Stimulated activated CD4-positive, alpha-beta T cell treated with anti-CD3 and anti-CD28 coated beads, TNF-alpha, amount 100 ng/mL, for 24 hours (primary cell): ENCODE measurements at places on chromosomes 2 and 18.

GRCh38 chr18:68769461-68769860 is 28.4 kb upstream of the CCDC102B start:
- DNase-seq: no peak

DNA sequence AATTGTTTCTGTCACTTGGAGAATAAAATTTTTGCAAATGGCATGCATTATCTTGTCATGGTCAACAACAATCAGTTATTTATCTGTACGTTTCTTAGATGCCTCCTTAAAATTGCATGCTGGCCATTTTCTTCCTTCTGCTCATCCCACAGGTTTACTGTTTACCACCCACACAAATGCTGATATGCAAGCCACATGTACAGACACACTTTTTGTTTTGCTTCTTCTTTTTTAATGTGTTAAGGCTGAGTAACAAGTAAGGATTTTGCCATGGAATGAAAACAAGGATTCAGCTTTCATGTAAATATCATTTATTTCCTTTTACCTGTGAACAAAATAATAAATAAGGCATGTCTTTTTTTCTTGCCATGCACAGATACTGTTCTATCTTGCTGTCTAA is 1077.1 kb upstream of the ZEB2 start:
- DNase-seq: no peak

- DNase-seq: no peak
Measured at GRCh38 chr18:35326695-35327387, 17.4 kb downstream of the ZNF24 start.

GRCh38 chr18:22872900-22873537 is 60.1 kb upstream of the RBBP8 start:
- no peak for DNase-seq

DNA sequence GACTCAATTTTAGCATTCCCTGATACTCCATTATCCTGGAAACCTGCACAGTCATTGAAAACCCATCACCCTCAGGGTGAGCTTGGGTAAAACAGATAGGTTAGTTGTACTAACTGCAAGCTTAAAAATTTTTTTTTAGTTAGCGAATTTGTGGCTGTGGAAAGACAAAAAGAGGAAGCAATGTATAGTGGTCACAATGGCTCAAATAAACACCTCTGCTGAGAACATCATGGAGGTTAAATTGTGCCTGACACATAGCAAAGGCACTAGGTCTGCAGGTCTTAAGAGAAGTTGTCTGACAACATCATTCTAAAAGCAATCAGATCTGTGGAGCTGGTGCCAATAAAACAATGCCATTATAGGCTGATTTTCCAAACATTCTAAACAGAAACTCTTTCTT is 84.4 kb upstream of the CAVIN2 start:
- DNase-seq: no peak

- DNase-seq: no peak
Measured at GRCh38 chr2:31032475-31032874, 105.8 kb downstream of the GALNT14 start.

- DNase-seq: no peak
Measured at GRCh38 chr2:62501794-62502500, 4.0 kb downstream of the TMEM17 start.

GRCh38 chr2:196274387-196274809 is 103.0 kb upstream of the STK17B start:
- no peak for DNase-seq

GRCh38 chr2:235160281-235160810 is 208.5 kb downstream of the SH3BP4 start:
- DNase-seq: no peak

GRCh38 chr2:181308766-181309515 is 148.2 kb upstream of the ITGA4 start:
- DNase-seq: no peak

GRCh38 chr2:80378-80777 is 34.1 kb upstream of the FAM110C start:
- DNase-seq: no peak

GRCh38 chr2:237345891-237346640 is 67.9 kb downstream of the COL6A3 start:
- no peak for DNase-seq

DNA sequence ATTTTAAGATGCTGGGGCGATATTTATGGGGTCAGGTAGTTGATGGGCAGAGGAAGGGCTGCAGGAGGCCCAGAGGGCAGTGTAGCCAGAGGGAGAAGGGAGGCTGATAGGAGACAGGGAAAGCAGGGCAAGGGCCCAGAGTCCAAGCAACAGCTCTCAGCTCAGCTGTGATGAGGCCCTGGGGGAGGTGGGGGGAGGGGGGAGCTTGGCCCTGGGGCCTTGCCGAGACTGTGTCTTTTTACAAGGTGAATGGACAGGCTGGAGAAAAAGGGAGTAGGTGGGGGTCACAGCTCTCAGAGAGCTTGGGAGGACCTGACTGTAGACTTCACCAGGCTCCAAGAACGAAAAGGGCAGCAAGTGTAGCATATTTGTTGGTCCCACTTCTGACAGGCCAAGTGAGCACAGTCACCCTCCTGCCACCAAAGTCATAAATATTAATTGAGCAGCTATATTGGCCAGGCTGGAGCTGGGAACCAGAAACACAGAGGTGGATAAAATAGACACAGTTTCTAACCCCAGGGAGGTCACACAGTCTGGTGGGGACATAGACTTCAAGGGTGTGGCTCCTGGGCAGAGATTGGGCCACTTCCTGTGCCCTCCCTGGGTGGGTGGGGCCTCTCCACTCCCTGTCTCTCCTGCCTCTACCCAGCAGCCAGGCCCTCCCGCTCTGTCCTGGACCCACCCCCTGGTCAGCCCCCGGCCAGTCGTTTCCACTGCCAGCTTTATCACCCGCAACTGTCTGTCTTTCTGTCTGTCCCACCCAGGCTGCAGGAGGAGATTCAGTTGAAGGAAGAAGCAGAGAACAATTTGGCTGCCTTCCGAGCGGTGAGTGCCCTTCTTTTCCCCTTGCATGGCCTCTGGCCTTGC is 1.4 kb downstream of the DES start:
- DNase-seq: no peak

DNA sequence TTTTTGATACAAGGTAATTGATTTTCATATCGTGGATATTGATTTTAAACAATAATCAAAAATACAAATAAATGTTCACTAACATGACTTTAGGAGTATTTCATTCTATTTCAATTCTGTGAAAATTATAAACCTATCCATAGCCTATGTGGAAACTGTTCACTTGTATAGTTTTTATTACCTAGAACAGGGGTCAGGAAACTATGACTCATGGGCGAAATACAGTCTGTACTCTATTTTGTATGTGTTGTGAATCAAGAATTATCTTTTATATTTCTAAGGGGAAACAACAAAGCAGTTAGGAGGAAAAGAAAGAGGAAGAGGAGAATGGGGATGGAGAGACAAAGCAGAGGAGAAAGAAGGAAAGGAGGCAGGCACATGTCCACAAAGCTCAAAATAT is 181.7 kb upstream of the VRK2 start:
- no peak for DNase-seq

DNA sequence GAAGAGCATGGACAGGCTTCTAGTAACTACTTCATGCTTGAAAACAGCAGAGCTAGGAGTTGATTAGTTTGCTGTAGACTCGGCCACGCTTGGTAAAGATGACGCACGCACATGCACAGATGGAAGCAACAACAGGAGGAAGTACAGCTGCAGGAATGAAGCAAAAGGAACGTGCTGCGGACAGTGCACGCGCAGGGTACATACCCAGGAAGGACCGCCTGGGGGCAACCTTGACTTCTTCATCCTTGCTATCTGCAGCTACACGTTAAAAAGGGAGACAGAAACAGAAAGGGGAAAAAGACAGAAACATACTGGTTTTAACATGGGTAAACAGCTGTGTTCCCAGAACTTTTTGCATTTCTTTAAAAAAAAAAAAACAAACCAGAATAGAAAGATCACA is 17.7 kb downstream of the SLC66A2 start:
- DNase-seq: no peak

DNA sequence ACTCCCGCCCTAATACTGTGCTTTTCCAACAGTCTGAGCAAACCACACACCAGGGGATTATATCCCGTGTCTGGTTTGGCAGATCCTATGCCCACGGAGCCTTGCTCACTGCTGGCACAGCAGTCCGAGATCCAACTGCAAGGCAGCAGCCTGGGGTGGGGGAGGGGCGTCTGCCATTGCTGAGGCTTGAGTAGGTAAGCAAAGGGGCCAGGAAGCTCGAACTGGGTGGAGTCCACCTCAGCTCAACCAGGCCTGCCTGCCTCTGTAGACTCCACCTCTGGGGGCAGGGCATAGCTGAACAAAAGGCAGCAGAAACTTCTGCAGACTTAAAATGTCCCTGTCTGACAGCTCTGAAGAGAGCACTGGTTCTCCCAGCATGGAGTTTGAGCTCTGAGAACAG is 44.2 kb downstream of the LNPK start:
- DNase-seq: no peak

DNA sequence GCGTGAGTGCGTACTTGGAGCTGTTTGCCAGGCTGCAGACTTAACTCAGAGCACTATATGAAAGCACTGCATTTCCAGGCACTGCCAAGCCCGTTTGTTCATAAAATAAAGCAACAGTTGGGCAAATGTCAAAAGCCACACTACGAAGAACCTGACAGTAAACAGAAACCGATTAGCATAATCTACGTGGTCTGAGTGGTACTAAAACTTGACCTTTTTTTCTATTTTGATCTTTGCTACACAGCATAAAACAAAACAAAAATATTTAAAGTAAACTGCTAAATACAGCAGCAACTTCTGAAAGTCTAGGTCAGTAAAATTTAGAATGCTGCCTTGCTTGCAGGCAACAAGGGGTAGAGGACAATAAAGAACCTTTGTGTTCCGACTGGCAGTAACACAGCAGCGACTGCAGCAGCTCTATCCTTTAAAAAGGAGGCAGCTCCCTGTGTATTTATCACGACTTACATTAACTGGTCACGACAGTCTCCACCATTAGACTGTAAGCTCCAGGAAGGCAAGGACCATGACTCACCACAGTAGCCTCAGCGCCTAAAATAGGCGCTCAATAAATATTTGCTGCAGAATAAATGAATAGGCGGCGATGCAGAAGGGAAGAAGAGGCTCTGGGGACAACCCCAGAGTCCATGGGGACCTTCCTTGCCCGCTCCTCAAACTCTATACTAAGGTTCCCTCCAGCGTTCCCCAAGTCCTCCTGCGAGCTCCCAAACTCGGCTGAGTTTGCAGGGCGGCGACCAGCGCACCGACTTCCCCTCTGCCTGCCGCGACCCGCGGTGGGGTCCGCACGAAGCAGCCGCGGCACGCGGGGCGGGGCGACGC is 902 bp downstream of the SS18 start:
- DNase-seq: no peak

- DNase-seq: no peak
Measured at GRCh38 chr18:45540125-45540524, 75.2 kb upstream of the SLC14A2 start.

- no peak for DNase-seq
Measured at GRCh38 chr2:33370636-33371265, 105.7 kb upstream of the RASGRP3 start.

DNA sequence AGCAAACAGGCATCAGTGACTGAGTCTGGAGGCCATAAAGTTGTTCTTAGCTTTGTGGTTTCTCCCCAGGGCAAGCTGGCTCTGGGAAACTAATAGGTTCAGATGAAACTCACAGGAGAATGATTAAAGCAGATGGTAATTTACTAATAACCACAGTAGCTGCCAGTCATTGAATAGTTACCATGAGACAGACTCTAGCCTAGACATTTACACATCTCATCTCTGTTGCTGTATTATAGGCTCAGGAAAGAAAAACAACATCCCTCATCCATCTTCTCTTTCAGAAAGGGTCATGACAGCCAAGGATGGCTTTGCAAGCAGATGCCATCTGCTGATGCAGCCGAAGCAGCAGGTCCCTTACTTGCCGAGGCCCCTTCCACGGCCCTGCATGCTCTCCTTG is 314.0 kb upstream of the ID2 start:
- no peak for DNase-seq

DNA sequence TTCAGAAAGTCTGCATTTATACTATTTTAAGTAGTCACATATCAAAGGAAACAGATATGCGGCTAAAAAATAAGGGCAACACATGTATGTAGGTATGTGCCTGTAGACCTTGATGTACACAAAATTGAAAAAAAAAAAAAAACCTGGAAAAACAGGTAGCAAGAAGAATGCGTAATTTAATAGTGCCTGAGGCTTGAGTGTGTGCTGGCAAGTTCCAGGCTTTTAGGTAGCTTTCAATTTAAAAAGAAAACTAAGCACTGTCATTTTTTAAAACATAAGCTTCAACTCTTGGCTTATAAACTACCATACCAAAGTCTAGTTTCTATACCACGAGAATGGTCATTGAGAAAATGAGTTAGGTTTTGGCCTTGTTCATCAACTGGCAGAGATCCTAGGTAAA is 72.3 kb downstream of the OTX1 start:
- no peak for DNase-seq

DNA sequence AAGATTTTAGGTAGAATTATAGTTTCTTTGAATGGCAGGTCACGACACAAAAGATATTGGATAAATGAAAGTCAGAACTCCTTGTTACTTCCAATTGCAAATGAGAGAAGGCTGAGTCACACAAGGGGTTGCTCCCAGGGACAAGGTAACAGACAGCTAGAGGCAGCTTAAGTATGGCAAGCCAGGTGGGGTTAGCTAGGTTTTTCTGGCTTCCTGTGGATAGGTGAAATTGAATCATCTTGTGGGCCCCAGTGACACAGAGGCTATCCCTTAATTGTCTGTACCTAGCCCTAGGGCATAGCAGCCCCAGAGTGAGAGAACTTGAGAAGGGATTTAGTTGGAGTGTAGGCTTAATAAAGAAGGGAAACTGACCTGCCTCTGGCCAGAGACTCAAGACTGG is 407.7 kb upstream of the SLC8A1 start:
- no peak for DNase-seq

DNA sequence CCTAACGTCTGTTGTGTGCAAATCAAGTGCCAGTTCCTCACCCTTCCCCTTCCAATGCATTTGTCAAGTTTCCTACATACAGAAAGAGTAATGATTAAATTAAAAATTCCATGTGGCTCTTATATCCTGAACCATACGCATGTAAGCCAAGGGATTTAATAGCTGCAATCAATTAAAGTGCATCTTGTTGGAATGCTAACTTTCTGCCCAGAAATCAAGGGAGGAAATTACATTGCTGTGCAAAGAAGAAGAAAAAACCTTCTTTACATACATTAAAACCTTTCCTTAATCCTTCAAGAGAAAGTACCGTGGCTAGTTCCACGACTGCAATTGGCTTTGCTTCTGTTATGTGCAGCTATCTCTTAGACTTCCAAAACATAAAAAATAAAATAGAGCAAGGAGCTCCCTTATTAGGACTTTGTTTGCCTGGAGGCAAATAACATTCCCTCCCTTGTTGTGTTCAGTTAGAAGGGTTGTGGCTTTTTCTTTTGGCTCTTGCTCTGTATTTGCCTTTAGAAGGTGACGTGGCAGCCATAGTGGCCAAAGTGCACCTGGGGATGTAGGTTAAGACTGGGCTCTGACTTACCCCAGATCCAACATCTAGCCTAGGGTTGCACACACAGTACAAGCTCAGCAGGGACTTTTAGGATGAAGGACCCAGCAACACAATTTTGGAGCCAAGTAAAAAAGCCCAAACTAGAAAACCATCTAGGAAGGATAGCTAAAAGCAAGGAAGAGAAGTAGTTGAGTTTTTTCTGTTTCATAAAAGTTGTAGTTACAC is 158.3 kb downstream of the ANTXR1 start:
- no peak for DNase-seq
